ENCODE measurements at places on chromosomes 5 and 9. TPM values are rescaled to one million over a fixed set of nuclear protein-coding genes. Genes with fewer than 3 reads are reported as not detected.
A peak's percentile ranks its signal among the peaks of the same experiment; 100 is the strongest.

DNA sequence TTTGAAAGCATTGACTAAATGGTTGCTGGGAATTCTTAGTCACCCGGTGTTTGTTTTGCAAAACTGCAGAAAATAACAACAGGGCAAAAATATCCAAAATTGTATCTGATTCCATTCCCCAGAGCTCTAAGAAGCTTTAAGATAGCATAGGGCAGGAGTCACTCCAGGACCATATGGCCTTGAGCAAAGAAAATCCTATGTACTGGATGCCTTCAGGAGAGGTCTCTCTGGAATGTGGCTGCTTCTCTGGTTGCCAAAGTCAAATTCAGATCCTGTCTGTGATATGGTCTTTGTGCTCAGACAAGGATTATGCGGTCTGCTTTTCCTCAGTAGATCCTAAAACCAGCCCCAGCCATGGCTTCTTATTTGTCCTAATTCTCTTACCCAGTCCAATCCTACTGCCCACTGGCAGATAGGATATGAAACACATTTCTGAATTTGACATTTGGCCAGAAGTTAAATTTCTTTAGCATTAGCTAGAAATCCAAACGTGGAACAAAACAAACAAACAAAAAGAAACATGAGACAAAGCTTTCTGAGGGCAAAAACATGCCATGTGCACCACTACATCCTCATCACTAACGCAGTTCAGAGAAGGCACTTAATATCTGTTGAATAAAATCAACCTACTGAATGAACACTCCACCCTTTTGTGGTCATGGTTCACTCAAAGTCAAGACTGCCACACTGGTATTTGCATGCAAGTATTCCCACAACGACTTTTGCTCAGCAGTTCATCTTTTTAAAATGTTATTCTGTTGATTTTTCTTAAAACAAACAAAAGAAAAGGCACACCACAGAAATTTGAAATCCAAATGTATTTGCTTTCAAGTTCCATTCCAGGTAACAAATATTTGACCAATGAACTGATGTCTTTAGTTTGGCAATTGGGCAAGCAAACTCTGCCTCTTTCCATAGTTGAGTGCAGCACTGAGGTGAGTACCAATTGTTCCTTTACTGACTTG is 165.7 kb downstream of the TRPM6 start:
- no peak for DNase-seq

GRCh38 chr5:57434227-57434640 is 48.4 kb downstream of the ACTBL2 start:
- DNase-seq = no peak

DNA sequence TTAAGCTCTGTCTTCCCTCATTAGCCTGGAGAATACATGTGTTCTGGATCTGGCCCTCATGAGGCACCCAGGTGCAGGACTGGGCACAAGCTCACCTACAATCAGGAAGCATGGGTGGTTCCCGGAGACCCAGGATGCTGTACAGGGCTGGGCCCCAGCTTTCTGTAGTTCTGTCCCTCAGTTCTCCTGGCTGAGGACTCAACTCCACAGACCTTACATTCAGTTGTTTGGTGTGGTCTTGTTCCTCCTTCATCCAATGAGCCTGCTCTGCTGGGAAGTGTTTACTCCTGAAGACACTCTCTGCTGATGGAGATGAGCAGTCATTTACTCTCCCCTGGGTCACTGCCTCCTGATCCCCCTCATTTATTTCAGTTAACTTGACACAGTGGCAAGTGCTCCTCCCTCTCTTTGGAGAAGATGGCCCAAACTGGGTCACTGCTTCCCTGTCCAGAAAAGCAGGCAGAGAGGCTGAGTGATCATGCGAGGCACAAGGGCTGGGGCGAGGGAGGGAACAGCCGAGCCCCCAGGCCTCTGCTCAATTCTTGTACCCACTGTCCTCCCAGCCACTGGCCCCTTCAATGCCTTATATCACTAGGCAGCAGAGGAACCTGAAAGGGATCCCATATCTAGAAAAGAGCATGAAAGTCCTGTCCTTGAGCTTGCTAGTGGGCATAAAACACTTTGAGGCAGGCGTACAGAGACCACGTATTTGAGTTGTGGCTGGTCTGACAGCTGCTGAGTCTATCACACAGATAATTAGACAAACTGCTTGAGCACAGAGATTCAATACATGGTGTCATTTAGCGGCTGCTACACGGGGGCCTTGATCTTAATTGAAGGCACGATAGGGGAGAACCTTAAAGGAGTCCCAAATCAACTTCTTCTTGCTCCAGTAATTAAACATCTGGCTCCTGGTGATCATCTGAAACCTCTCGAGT is 221.7 kb downstream of the FSTL4 start:
- no peak for DNase-seq

DNA sequence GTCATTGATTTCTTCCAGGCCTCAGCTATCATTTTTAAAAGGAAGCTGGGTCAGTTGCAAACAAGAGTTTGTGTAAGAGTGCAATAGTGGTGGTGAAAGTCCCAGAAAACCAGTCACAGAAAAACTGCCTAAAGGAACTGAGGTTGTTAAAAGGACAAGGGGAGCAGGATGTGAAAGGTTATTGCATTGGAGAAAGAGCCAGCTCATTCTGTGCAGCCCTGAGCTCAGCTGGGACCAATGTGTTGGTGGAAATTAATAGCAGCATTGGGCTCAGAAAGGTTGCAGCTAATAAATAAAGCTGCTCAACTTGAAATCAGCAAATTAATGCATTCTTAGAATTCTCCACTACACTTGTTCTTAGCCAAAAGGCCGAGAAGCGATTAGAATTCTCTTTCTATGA is 34.9 kb downstream of the NREP start:
- DNase-seq = no peak

- DNase-seq = no peak
Observed at GRCh38 chr5:127872494-127872893, 169.3 kb downstream of the CCDC192 start.

DNA sequence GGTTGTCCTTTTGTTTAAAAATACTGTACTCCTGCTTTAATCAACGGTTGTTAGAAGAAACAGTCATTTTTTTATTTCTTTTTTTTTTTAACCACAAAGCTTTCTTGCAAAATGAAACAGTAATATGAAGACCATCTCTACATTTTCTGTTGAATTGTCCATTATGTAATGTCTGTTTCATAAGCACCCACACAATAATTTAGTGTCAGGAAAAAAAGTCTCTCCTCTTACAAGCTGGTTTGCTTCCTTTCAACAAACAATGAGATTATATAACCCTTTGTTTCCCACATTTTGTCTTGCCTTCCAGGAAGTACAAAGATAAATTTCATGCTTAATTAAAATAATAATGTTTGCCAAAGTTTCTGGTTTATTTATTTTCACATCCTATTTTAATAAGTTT is 16.7 kb downstream of the CTNNAL1 start:
- DNase-seq = no peak

GRCh38 chr9:98575379-98576346 is 133.1 kb downstream of the GABBR2 start:
- DNase-seq = no peak

DNA sequence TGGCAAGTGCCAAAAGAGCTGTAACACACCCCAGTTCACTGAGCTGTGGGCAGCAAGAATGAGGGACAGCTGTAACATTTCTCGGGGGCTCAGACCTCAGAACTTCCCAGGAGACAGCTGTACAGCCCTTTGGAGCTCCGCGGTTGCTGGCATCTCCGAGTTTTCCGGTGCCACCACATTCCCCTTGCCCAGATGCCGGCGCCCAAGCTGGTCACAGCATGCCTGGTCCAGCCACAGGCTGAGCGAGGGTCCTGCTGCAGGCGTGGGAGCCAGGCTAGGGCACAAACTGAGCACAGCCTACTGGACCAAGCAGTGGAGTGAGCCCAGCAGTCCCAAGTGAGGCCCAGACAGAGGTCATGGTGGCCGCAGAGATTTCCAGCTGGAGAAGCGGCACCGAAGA is 797.7 kb upstream of the EDIL3 start:
- DNase-seq = no peak

- peak; percentile 23 for DNase-seq
Observed at GRCh38 chr9:76810377-76810957, 46.2 kb downstream of the PCA3 start.

GRCh38 chr5:1636981-1637638 is 113.3 kb upstream of the LPCAT1 start:
- no peak for DNase-seq

- DNase-seq = no peak
Observed at GRCh38 chr5:161709239-161709638, 23.7 kb downstream of the GABRA6 start.

DNA sequence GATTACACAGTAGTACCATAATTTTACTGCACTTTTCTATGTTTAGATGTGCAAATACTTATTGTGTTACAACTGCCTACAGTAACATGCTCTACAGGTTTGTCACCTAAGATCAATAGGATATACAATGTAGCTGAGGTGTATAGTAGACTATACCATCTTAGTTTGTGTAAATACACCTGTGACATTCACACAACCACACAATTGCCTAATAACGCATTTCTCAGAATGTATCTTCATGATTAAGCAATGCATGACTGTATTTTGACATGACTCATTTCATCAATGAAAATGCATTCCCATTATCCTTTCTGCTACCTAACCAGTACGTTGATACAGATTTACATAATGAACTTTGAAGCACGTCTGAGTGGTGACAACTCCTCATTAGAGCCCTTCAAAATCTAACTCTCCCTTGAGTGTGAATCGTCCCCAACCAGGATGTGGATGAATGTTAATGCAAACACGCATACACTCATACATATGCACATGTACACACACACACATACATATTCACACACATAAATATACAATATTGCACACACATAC is 28.4 kb downstream of the GZMK start:
- peak; percentile 9 for DNase-seq

DNA sequence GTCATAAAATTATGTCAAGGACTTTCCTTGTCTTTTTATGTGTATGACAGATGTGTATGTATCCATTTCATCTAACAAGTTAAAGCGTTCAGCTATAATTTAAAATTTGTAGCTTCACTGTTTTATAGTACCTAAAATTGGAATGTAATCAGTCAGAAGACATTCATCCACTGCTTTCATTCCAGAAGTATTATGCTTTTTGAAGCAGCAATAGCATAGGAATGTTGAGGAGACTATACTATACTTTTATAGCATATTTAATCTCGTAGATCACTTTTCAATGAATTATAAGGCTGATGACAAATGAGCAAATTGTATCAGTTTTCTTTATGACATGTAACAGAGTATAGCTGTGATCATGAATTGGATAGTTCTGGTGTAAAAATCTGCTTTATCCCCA is 6.9 kb downstream of the PCDHGA12 start:
- no peak for DNase-seq

- no peak for DNase-seq
Observed at GRCh38 chr9:108182950-108183381, 672.8 kb downstream of the ACTL7B start.

GRCh38 chr5:167944121-167944852 is 347.2 kb upstream of the WWC1 start:
- DNase-seq = no peak

- DNase-seq = no peak
Observed at GRCh38 chr5:87054821-87055220, 212.9 kb upstream of the RASA1 start.

DNA sequence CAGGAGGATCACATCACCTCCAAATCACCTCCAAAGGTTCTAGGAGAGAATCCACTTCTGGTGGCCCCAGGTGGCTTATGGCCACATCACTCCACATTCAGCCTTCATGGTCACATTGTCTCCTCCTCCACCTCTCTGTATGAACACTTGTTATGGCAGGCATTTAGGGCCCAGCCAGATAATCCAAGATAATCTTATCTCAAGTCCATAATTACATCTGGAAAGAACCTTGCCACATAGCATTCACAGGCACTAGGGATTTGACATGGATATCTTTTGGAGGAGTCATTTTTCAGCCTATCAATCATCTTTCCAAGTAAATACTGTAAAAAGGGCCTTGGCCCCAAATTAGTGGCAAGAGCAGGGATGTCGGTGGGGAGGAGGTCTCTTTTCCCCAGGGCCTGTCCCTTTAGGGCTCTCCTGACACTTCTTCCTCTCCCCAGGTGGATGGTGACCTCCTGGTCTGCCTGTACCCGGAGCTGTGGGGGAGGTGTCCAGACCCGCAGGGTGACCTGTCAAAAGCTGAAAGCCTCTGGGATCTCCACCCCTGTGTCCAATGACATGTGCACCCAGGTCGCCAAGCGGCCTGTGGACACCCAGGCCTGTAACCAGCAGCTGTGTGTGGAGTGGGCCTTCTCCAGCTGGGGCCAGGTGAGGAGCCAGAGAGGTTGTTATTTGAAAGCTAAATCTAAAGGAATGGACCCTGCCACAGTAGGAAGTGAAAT is 140.9 kb downstream of the SAXO1 start:
- no peak for DNase-seq

DNA sequence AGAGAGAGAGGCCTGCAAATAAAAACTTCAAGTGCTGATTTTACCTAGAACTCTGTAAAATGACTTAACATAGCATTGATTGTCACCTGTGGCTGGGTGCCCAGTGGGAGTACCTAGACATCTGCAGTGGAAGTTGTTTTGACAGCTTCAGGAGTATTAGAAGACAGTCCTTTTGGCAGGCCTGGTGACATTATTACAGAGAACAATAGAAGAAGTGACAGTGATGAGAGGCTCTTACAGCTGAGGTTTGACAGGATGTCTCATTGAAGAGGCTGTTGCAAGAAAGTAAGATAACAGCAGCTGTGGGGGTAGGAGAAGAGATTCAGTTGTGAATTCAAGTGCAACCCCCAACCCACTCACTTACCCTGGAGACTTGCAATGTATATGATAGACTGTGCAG is 27.9 kb upstream of the MUSK start:
- DNase-seq = no peak

DNA sequence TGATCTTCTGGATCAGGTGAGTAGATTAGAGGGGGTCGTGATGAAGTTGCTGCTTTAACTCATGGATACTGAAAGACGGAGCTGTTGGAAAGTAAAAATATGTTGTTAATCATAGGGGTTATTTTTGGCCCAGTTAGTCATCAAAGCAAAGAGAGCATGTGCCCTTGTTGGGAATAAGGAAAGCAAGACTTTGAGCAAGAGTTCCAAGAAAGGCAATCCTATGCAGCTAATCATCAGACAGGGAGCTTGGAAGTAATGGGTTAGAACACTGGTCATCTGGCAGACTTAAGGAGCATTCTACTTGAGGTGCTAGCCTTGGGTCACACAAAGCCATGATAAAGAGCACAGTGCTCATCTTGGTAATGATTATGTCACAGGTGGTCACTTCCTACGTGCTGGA is 18.3 kb downstream of the ASPN start:
- no peak for DNase-seq

The PCDHB10 gene
- 0.05 TPM for polyA plus RNA-seq

The GALNT12 gene
- 1.2 TPM for polyA plus RNA-seq

The FKBP15 gene
- polyA plus RNA-seq = 31.4 TPM

The C9orf153 gene
- polyA plus RNA-seq = not detected

The WDR41 gene
- polyA plus RNA-seq = 60.7 TPM

The CDK5RAP2 gene
- polyA plus RNA-seq = 28.5 TPM

The FAM219A gene
- polyA plus RNA-seq = 9.2 TPM

The PCDHGA2 gene
- polyA plus RNA-seq = 0.37 TPM

The TRPM3 gene
- 0.27 TPM for polyA plus RNA-seq

The SLC4A9 gene
- 0.14 TPM for polyA plus RNA-seq

The HRH2 gene
- 0.08 TPM for polyA plus RNA-seq

The SIMC1 gene
- polyA plus RNA-seq = 5.2 TPM

The TUSC1 gene
- polyA plus RNA-seq = 5.6 TPM
